Suppressor macrophage (primary cell): ENCODE measurements at places on chromosomes 12 and 14.

DNA sequence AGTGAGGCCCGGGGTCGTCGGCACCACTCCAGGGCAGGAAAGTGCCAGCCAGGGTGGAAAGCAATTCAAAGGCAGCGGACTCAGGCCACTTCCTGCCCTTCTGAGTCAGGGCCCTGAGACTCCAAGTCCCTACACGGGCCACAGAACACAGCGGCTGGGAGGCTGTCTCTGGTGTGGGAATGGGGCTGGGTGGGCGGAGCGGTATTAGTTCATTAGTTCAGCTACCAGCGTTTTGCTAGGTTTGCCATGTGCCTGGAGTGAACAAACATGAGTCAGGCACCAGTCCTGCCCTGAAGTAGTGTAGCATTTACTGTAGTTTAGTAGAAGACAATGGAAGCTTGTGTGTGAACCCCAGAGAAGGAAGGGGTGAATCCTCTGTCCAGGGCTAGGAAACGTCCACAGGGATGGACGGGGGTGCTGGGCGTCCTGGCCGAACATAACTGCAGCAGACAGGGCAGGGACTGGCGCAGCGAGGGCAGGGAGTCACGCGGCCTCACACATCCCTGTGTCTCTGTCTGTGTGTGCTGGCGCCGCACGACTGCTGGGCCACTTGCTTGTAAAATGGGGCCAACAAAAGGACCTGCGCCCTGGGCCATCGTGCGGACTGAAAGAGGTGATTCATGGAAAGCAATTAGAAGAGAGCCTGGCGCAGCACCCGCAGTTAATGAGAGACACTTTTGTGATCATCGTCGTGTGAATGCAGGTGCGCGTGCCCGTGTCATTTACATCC lies 186.4 kb upstream of the PRMT8 start:
- peak; percentile 2 for DNase-seq

- DNase-seq, result peak; percentile 77
Measured at GRCh38 chr14:68683326-68683725, 109.5 kb downstream of the ZFP36L1 start.

GRCh38 chr14:74507840-74508239 lies 14.3 kb downstream of the ISCA2 start:
- peak; percentile 37 for DNase-seq

DNA sequence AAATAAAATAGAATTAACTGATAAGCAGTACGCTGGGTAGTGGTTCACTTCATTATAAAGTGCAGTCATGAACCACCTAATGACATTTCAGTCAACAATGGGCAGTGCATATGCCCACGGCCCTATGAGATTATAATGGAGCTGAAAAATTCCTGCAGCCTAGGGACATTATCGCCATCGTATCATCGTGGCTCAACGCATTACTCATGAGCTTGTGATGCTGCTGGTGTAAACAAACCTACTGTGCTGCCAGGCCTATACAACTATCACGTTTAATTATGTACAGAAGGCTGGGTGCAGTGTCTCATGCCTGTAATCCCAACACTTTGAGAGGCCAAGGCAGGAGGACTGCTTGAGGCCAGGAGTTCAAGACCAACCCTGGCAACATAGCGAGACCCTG lies 62.3 kb upstream of the TMEM263 start:
- no peak for DNase-seq

DNA sequence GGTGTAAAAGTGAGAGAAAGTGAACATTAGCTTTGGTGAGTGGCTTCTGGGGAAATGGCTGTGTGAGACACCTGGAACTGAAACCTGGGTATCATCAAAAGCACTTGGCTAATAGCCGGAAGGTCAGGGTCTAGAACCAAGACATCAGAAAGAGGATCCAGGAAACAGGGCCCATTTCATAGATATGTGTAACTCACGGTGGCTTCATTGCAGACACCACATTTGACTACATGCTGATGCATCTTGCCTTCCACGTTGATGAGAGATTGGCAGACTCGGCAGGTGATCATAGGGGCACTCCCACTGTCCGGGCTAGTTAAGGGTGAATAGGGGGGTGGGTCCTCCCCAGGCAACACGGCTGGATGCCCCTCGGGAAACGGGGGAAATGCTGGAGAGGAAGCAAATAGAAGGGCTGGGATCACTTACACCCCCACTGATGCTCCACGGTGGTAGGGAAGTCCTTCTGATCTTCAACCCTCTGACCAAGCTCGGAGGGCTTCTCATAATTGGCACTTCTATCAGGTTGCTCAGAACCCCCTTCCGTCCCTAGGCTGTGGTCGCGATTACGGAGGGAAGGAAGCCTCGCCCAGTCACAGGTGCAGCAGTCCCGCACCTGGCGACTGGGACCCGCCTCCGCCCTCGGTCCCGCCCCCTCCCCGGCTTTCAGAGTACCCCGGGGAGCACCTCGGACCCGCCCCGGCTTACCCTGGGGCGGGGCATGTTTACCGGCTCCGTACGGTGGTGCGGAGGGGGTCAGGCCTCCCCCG lies 593 bp downstream of the PIP4P1 start:
- DNase-seq, result no peak

GRCh38 chr12:52805739-52806138 lies 8.2 kb downstream of the KRT4 start:
- DNase-seq, result no peak

DNA sequence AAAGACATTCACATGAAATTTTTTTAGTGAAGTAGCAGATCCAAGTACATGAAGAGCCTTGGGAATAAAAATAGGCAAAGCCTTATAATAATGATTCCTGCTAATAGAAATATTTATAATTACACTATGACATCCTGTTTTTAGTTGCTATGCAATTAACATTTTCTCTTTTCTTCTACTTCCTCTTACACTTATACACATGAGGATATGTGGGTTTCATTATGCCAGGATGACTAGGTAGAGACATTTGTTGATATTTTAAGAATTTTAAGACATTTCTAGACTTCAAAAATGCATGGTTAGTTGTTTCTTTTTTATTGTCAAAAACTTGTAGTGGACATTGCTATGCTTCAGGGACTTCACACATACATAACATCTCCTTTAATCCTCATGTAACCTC lies 326.8 kb downstream of the SYT1 start:
- DNase-seq, result peak; percentile 13
